ENCODE measurements at places on chromosomes 13 and 19. TPM values are rescaled to one million over a fixed set of nuclear protein-coding genes. Genes with fewer than 3 reads are reported as not detected.

GRCh38 chr19:13207846-13208671, 57.8 kb downstream of the IER2 start:
- DNase-seq = no peak

Gene MATK
- total RNA-seq = 3.8 TPM

Gene ZNF738
- total RNA-seq = 3.3 TPM

DNA sequence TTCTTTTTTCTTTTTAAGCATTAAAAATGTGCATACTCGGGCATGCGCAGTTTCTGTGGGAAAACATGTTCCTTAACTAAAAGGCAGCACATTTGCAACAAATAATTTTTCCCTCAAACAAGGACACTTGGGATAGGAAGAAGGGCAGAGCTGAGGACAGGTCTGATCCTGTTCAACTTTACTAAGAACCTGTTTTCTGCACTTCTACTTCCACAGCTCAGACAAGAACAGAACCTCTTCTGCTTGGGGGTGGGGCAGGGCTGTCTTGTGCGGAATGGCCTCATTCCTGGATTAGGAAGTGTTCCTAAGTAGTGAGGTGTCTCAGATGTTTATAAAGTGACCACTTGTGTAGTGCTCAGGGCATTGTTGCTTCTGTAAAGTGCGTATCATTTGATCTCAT, 18.3 kb downstream of the SAFB start:
- no peak for DNase-seq

- no peak for DNase-seq
Measured at GRCh38 chr13:105278943-105279381, 1256.5 kb downstream of the EFNB2 start.

Gene INAFM1
- 5.8 TPM for total RNA-seq

GRCh38 chr19:10379880-10380312, 476 bp downstream of the TYK2 start:
- DNase-seq = no peak

Gene ZNF98
- 2.7 TPM for total RNA-seq

Gene LYPD5
- 1.1 TPM for total RNA-seq

DNA sequence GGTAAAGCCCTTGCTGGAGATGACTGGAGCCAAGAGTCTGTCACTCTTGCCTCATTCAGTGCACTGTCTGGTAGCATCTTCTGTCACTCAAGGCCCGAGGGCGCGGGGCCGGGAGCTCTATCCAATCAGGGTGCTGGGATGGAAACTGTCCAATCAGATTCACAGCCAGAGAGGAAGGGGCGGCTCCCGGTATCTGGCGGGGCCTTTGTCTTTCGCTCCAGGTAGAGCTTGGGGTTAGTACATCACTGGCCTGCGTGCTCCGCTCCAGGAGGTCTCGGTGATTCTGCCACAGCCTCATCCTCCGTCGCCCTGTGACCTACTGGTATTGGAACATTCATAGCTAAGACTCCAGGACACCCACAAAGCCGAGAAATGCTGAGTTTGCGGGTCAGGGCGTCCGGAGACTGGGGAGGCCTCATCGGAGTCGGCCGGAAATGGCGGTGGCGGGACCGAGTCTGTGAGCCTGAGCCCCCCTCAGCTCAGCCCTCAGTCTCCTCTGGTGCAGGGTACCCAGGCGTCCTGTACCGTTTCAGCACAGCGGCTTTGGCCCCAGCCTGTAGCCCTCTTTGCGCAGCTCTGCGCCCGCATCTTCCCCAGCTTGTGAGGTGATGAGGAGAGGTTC, 20.6 kb upstream of the ZNF430 start:
- peak; percentile 42 for DNase-seq

- DNase-seq = no peak
Measured at GRCh38 chr19:13989487-13989886, 16.6 kb downstream of the RFX1 start.

- DNase-seq = no peak
Measured at GRCh38 chr13:30431269-30431940, 9.1 kb downstream of the UBE2L5 start.

DNA sequence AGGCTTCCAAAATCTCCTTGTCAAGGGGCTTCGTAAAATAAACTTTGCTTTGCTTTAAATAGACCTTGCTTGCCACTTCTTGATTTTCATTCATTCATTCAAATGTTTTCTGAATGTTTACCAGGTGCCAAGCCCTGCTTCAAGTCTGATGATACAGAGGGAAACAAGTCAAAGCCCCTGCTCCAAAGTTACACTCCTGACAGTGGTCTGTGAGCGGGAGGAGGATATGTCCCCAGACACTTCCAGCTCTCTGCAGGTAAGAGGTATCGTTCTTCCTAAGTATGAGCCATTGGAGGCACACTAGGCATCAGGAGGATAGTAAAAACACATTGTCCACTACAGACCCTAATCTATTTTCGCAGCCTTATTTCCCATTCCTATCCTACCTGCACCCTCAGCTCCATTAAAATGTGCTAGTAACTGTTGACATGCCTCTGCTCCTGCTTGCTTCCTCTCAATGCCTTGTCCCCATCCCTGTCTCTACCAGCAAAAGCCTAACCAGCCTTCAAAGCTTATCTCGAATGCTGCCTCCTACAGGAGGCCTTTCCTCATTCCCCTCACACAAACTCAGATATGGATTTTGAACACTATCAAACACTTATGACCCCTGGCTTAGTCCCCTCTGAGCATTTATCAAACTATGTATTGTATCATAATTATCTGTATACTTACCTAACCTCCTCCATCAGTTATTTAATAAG, 6.2 kb upstream of the WBP4 start:
- DNase-seq = no peak

- DNase-seq = no peak
Measured at GRCh38 chr19:46022431-46023310, at the start of gene PGLYRP1. TSS of gene PGLYRP1 (minus strand) at chr19:46023053. CDS start at chr19:46023021, 32 bp downstream.

GRCh38 chr13:112759827-112760226, 70.0 kb downstream of the ATP11A start:
- no peak for DNase-seq

DNA sequence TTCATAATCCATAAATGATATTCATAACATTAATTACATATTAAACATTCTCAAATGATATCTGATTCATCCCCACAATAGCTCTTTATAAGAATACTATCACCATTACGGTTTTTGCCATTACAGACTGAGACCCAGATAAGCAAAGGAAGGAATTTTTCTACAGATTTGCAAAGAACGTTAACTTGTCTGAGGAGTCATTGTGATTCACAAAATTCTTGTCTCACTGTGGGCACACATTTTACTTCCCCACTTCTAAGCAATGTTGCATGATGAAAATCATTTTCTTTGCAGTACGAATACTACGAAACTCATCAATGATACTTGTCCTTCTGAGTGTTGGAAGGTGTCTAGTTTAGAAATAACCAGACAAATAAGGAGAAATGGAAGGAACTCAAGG, 70.1 kb downstream of the NALCN start:
- DNase-seq = no peak

Gene PDE4C
- total RNA-seq = 0.12 TPM

GRCh38 chr19:40424637-40425449, 949 bp downstream of the SERTAD1 start:
- DNase-seq = no peak

DNA sequence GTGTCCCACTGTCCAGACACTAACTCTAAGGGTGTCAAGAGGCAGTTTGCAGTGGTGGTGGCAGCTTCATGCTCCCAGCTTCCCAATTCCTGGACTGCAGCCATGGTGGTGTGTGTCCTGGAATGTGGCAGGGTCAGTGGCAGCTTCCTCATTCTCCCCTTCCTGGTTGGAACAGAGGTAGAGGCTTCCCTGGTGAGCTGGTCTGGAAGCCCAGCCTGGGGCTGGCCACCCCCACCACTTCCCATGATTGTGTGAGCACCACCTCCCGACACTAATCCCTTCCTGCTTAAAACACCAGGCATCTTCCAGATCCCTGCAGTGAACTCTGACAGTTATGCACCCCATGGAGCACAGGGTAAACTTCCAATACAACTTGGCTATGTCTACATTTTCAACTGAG, 134.9 kb downstream of the RAP2A start:
- DNase-seq = no peak

- DNase-seq = no peak
Measured at GRCh38 chr13:65642301-65642700, 1587.8 kb downstream of the PCDH9 start.

DNA sequence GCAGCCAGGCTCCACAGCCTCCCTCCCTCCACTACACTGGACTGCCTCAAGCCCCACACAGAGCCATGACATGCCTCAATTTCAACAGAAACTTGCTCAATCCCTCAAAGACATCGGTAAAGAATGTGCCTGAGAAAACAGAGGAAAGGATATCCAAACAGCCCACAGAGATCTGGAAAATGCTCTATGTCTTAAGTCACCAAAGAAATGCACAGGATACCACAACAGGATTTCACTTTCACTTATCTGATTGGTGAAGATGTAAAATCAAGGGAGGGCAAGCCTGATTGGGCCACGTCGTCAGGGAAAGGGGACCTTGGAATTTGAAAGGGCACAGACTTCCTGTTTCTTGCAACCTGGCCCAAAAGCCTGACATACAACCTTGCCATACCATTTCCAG, 14.2 kb downstream of the CACNA1A start:
- no peak for DNase-seq

DNA sequence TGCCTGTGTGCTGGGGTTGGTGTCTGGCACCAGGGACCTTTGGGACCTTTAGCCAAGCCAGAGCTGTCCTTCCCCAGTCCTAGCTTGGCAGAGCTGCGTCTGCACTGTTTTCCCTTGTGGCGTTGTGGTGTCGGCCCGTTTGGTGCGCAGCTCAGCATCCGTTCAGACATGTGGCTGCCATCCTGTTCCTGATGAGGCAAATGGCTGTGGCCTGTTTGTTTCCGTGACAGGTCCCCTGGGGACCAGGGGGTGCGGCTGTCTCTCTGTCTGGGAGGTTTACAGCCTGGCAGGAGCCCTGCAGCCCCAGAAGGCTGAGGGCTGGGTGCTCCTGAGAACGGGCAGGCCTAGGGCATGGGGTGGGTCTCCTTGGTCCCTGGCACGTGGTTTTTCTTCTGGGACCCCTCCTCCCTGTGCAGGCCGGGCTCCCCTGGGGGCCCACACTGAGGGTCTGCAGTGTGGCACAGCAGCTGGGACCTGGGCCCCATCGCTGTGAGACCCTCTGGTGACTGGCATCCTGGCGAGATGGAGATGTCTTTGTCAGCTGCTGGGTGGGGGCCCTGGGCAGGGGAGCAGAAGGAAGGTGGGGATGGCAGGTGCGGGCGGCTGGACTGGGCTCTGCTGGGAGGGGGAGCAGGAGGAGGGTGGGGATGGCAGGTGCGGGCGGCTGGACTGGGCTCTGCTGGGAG, 4.0 kb downstream of the SPPL2B start:
- no peak for DNase-seq

Gene IFNL3
- total RNA-seq = not detected

Gene DACH1
- 1.1 TPM for total RNA-seq

DNA sequence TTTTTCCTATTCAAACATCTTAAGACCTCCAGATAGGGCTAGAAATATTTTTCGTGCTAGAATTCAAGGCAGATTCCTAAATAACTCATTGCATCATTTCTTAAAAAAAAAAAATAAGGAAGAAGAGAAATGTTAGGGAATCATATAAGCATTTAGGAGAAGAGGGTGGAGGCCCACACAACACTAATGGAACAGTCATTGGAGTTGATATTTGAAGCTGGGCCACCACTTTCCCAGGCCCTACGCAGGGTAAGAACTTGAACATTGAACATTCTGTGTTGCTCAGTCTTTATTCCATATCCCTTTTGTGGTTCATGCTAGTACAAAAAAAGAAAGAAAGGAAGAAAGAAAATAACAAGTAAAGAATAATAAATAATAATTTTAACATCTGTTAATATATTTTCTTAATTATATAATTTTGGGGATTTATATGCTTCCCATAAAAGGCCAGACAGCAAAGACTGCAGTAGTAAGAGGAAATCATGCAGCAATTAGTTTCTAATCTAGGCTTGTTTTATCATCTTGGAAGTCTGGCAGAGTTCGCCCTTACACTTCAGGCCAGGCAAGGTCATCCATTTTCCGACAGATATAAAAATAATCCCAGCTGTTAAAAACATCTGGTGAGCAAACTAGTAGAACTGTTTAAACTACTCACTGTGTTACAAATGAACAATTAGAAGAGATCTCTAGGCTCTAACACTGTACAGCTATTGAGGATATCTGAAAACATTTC, 127.7 kb downstream of the FRY start:
- no peak for DNase-seq

GRCh38 chr13:30113551-30113950, 193.8 kb downstream of the KATNAL1 start:
- DNase-seq = no peak

GRCh38 chr19:16519230-16519687, 23.0 kb downstream of the CHERP start:
- DNase-seq = no peak

- no peak for DNase-seq
Measured at GRCh38 chr19:2221918-2222317, 14.2 kb downstream of the PLEKHJ1 start.

Gene GET3
- total RNA-seq = 36.6 TPM

DNA sequence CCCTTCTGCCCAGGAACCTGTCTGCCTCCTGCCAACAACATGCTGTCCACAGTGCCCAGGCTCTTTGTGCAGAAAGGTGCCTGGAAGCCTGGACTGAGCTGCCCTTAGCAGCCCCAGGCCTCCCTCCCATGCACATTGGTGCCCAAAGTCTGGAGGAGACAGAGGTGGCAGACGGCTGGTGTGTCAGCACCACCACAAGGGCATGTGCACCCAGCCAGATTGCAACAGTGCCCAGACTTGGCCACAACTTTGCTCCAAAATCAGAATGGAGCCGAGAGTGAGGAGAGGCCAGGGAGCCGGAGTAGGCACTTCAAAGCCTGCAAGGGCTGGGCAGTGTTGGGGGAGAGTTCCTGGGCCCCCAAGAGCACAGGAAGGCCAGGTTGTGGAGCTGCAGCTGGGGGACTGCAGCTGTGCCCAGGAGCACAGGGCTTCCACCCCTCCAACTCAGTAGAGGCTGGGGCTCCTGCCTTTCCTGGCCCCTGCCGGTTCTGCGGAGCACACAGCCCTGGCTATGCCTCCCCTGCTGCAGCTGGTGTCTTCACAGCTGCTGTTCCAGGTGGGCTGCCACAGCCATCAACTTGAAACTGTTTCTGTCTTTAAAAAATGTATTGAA, 1255.8 kb downstream of the SLITRK5 start:
- DNase-seq = no peak

Gene CLDN10
- total RNA-seq = not detected

Gene FCER2
- total RNA-seq = 1.1 TPM

DNA sequence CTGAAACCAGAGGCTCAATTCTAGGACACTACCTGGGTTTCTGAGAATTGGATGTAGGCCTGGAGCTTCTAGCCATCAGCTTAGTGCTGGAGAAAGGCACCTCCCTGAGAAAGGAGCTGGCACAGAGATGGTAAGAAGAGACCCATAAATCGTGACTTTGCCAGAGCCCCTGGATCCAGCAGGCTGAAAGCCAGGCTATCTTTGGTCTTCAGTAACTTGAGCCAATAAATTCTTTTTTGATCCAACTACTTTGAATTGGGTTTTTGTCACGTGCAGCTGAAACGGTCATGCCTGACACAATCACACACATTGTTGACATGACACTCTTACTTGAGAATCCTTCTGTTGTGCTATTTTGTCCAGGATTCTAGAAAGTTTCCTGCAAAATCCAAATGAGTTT, 103.4 kb downstream of the LHFPL6 start:
- DNase-seq = no peak

Gene KLF2
- 61.1 TPM for total RNA-seq

GRCh38 chr13:99792079-99792921, 179.3 kb downstream of the ZIC5 start:
- DNase-seq = no peak
